ENCODE measurements at places on chromosomes 11 and 22.
A peak's percentile ranks its signal among the peaks of the same experiment; 100 is the strongest.

DNA sequence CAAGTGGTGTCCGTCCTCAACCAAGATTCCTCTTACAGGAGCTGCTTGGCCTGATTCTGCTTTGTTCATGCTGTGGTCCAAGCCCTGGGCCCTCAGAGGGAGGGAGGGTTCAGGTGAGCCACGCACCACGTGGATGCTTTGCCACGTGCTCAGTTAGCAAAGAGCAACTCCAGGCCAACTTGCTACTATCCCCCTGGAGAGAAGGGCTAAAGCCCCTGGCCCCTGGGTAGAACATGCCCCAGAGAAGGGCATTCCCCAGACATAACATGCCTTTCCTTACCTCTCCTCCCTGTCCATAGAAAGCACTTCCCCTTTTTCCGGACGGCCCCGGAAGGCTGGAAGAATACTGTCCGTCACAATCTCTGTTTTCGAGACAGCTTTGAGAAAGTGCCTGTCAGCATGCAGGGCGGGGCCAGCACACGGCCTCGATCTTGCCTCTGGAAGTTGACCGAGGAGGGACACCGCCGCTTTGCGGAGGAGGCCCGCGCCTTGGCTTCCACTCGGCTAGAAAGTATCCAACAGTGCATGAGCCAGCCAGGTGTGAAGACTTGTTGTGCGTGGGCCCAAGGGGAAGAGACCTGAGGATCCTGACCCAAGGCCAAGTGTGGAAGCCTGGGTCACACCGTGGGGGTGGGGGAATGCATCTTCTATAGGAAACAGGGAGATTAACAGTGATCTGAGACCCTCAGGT is 8.8 kb downstream of the FOXR1 start:
- DNase-seq = peak; percentile 66

DNA sequence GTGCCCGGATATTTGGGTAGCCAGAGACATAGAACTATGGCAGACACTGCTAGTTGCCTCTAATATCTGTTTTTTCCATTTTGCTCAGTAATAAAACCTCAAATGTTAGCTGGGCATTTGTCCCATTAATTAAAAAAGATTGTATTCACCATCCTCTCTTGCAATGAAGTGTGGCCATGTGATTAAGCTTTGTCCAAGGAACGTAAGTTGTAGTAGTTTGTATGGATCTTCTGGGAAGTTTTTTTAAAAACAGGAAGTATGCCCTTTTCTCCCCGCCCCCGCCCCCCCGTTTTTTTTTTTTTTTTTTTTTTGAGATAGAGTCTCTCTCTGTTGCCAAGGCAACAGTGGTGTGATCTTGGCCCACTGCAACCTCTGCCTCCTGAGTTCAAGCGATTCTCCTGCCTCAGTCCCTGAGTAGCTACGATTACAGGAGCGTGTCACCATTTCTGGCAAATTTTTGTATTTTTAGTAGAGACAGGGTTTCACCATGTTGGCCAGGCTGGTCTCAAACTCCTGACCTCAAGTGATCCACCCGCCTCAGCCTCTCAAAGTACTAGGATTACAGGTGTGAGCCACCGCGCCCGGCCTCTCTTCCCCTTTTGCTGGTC is 1.7 kb upstream of the TMEM135 start:
- DNase-seq = peak; percentile 43

DNA sequence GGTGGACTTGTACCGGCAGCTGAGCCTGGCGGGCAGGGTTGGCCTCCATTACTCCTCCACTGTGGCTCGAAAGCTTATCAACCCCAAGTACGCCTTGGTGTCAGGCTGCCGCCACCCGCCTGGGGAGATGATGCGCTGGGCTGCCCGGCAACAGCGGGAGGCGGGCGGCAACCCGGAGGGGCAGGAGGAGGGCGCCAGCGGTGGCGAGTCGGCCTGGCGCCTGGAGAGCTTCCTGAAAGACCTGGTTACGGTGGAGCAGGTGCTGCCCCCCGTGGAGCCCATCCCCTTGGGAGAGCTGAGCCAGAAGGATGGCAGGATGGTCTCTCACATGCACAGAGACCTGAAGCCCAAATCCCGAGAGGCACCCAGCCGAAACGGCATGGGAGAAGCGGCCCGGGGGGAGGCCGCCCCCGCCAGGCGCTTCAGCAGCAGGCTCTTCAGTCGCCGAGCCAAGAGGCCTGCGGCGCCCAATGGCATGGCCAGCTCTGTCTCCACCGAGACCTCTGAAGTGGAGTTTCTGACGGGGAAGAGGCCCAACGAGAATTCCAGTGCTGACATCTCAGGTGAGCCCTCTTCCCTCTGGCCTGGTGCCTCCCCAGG is 26.7 kb downstream of the FAM83F start:
- no peak for DNase-seq

DNA sequence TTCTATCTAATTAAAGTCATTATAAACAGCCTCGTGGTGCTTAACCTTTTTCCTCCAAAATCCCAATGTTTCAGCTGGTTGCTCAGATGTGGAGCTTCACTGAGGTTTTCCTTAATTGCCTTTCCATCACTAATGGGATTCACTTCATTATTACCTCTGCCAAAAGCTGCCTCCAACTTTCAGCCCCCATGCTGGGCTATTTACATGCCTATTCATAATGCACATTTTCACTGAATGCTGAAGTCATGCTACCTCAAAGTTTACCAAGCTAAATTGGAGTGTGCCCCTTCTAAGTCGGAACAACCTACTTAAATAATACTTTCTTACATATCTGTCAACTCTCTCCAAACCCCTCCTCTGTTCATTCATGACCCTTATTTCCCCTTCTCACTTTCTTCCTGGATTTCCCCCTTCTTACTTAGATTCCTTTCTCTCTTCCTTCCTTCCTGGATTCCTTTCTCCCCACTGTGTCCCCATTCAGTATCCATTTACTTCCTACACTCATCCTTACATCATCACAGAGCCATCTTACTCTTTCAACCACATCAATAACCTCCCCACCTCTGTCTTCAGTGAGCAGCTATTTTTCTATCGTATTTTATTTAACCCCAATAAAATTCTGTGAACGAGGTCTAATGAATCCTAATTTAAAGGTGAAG is 887.3 kb upstream of the TENM4 start:
- DNase-seq = no peak

DNA sequence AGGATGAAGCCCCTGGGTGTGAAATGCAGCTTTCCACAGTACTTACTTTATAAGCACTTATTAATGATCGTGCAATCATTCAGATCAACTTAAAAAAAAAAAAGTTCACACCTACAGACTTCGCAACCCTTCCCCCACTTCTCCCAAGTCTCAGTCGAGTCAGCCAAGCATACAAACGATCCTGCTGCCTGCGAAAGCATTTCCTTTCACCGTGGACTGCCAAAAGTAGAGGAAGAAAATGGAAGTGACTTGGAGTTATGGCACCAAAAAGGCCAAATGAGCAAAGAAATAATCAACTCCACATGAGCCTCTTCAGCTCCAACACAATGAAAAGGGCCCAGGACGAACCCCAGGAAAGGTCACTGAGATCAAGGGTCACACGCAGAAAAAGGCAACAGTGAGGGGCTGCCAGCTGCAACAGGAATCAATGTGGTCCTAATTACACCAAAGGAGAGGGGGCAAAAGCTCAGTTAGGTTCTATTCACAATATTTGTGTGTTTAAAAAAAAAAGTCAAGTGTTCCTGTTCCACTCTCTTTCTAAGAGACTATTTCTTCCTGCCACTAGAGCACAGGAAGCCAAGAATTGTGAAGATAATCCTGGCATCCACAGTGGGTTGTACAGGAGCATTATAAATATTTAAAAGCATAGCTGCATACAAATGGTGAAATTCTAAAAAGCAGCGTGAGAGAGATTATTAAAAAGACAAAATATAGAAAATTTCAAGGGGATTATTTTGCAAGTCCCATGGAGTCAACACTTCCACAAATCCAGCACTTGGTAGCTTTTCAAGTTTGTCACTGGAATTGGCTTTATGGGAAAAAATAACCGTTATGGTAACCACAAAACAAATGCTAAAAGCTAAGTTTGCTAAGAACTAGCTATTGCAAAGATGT is 28.4 kb downstream of the CDON start:
- no peak for DNase-seq

DNA sequence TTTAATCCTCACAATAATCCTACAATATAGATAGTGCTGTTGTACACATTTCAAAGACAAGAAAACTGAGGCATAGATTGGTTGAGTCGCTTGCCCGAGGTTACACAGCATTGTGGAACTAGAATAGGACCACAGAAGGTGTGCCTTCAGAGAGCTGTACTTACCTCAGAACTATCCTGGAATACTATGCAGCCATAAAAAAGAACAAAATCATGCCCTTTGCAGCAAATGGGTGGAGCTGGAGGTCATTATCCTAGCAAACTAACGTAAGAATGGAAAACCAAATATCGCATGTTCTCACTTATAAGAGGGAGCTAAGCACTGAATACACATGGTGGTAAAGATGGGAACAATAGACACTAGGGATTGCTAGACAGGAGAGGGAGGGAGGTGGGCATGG is 15.7 kb upstream of the NAV2 start:
- no peak for DNase-seq

- DNase-seq = no peak
These were observed 56.3 kb upstream of the TNRC6B start for GRCh38 chr22:40121461-40121860.

DNA sequence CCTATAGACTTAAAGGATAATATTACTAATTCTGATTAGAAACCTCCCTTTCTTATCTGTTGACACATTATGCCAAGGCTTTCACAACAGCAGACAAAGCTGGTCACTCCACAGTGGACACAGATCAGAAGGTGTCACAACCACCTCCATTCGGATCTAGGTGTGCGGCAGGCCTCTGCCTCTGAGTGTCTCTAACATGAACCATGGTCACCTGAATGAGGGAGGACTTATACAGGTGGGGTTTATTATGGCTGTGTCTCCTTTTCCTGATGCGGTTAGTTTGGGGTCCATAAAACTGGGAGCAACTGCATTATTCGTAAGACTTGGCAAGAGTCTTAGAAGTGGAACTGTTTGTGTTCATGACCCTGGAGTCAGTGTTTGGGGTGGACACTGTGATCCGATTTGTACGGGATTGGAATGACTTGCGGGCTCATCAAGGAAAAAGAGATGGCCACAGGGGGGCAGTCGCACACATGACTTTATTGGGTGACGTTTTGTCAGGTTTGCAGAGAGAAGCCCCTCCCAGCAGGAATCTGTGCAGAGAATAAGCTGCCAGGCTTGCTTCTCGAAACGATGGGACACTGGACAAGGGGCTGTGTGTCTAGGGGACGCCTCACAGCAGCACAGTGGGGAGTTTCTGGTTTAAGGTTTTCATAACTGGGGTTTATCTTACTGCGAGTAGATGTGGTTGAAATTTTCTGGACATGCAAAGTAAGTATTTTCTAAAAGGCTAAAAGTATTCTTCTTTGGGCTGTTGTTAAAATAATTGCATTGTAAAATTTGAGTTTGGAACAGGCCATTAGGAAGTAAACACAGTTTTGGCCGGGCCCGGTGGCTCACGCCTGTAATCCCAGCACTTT is 90.6 kb downstream of the GAB4 start:
- peak; percentile 83 for DNase-seq

DNA sequence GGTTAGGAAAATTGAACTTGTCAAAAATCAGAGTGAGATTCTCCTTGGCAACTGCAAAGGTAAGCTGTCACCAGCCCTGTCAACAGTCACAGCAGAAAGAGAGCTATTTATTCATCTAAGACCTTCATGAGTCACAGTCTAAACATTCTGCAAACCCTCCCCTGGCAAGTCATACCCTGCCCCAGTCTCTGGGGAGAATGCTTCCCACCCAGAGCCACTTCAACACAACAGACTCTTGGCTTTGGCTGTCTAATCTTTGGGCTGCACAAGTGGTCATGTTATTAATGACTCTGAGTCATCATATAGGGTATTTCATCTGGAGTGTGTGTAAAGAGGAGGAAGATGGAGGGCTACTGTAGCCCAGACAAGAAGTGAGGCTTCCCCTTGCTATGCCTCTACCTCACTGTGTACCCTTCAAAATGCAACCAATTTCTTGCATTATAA is 153.4 kb downstream of the CCDC34 start:
- DNase-seq = no peak

DNA sequence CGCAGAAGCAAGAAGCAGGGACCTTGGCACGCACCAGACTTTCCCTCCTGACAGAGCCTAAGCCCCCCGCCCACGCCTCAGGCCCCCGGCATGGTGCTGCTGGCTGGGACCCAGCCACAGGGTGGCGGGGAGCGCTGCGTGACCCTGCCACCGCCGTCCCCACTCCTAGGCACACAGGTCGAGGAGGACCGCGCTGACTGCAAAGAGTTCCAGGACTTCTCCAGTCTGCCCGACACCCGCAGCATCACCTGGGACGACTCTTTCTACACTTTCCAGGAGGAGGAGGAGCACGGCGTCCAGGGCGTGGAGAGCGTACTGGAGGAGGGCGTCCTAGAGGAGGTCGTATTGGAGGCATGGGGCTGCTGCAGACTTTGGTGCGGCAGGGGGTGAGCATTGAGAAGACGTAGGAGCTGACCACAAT is 103.7 kb downstream of the TRIM51G start:
- no peak for DNase-seq

- peak; percentile 47 for DNase-seq
These were observed 2.8 kb upstream of the AMPD3 start for GRCh38 chr11:10452211-10452767.

DNA sequence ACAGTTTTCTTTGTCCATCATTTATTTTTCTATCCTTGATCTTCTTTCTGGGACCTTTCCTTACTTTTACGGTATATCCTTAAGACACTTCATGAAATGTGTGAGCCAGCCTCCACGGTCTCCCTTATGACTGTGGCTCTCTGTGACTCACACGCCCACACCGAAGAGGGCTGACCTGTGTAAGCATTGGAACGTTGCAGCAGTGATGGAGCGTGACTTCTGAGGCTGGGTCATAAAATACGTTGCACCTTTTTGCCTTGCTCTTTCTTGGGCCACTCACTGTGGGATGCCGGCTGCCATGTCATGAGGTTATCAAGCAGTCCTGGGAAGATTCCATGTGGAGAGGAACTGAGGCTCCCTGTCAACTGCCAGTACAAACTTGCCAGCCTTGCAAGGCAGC is 96.3 kb upstream of the RAB1B start:
- DNase-seq = no peak

DNA sequence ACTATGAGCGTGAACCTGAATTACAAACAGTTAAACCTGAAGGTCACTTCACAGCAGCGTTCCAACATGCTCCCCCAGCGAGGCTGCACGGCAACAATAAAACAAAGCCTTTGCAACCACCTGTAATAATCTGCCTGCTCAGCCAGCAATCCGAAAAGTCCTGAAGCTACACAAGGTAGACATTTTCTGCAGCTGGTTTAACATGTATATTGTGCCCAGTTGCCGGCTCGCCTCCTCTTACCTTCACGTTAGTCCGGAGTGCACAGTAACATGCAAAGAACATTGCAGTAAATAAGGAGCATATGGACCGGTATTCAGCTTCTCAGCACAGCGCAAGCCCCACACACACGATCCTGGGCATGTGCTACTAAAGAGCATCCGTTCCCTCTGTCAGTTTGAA is 704.3 kb downstream of the DLG2 start:
- no peak for DNase-seq

- DNase-seq = no peak
These were observed 13.7 kb downstream of the PACS1 start for GRCh38 chr11:66083767-66084166.

DNA sequence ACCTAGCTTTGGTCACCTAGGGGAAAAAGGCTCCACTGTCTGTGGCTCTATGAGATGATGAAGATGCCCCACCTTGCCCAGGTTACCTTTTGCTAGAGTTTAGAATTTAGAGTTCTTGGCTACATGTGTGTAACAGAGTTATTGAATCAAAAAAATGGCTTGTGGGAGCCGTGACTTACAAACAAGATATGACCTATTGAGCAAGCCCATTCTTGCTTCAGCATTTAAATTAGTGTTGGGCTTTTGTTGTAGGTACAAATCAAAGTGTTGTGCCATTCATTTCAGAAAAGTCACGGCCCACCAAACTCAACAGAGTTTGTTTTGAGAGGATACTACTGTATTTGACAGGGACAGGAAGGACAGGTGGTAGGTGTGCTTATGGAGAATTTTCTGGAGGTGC is 768.8 kb downstream of the NTM start:
- no peak for DNase-seq
